Kidney (tissue), 22 donors: ENCODE measurements at places on chromosomes 16 and 17. TPM values are rescaled to one million over a fixed set of nuclear protein-coding genes. Genes with fewer than 3 reads are reported as not detected.
A peak's percentile ranks its signal among the peaks of the same experiment; 100 is the strongest.

The KRT16 gene
- 3.1 TPM for total RNA-seq

GRCh38 chr17:75557075-75557851 is 30.3 kb upstream of the MYO15B start:
- H3K27me3 ChIP-seq = no peaks in the 10 kb centered on the region
- peaks cover 3% of the 10 kb centered on the region for H3K36me3 ChIP-seq
- H3K27ac ChIP-seq = peak overlapping the region; percentile 90
- H3K4me3 ChIP-seq = no peak overlapping the region
- H3K4me1 ChIP-seq = no peaks in the 10 kb centered on the region

- no peaks in the 10 kb centered on the region for H3K4me1 ChIP-seq
- no peaks in the 10 kb centered on the region for H3K27me3 ChIP-seq
- no peak overlapping the region for H3K27ac ChIP-seq
- no peaks in the 10 kb centered on the region for H3K36me3 ChIP-seq
- no peak overlapping the region for H3K4me3 ChIP-seq
These were observed 7.4 kb upstream of the PPP1R9B start for GRCh38 chr17:50157891-50158290.

- no peaks in the 10 kb centered on the region for H3K27me3 ChIP-seq
- H3K27ac ChIP-seq = no peak overlapping the region
- H3K4me1 ChIP-seq = no peaks in the 10 kb centered on the region
- H3K36me3 ChIP-seq = no peaks in the 10 kb centered on the region
- H3K4me3 ChIP-seq = no peak overlapping the region
These were observed 7.6 kb downstream of the GPR142 start for GRCh38 chr17:74374858-74375257.

- no peak overlapping the region for H3K4me3 ChIP-seq
- no peaks in the 10 kb centered on the region for H3K36me3 ChIP-seq
- H3K27ac ChIP-seq = no peak overlapping the region
These were observed 28.2 kb upstream of the ETV4 start for GRCh38 chr17:43574348-43574747.
